ENCODE measurements at places on chromosomes 1 and 21. TPM values are rescaled to one million over a fixed set of nuclear protein-coding genes. Genes with fewer than 3 reads are reported as not detected.

GRCh38 chr21:45578811-45579381 is 36.7 kb upstream of the SLC19A1 start:
- ATAC-seq, result no peak

- ATAC-seq, result no peak
Observed at GRCh38 chr1:244800821-244801220, 34.6 kb upstream of the COX20 start.

DNA sequence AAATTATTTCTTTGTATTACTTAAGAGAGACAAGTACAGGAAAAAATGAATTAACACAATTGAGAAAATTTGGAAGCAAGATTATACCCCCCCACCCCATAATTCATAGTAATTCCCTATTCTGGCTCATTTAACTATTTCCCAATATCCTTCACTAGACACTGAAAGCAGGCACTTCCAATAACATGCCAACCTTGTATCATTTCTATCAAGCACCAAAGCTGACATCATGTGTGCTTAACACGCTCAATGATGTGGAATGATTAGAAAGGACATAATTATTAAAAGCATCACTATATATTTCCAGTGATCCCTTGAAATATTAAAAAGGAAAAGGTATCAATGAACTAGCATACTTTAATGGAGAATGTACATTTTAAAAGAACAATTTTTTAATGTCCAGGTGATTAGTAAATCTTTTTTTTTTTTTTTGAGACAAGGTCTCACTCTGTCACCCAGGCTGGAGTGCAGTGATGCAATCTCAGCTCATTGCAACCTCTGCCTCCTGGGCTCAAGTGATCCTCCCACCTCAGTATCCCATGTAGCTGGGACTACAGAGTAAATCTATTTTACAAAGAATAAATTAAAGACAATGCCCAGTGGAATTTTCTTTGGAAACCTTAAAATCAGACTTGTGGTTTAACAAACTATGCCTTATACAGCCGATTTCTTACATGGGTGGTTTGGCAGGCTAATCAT is 443.9 kb downstream of the DSCAM start:
- ATAC-seq, result no peak

DNA sequence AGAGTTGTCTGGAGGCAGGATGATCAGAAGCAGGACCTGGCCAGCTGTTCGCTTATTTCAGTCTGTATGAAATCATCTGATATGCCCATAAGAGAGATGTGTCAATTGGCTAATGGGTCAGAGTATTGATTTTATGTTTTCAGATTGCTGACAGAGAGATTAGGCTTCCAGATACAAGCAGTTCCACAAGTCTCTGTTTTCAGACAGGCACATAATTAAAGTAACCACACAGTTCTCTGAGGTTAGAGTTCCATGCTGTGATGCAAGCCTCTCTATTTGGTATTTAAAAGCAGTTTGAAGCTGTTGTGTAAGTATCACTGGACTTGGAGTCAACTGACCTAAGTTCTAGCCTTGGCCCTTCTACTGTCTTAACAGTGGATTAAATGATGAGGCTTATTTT is 50.1 kb downstream of the ATF6 start:
- ATAC-seq, result no peak

Gene TIAM1
- total RNA-seq, result 1.6 TPM

Gene KRTAP10-7
- 0.20 TPM for total RNA-seq

Measured in motor neuron (in vitro differentiated cells).